EL (cell line): ENCODE measurements at places on chromosomes 11 and 22.

DNA sequence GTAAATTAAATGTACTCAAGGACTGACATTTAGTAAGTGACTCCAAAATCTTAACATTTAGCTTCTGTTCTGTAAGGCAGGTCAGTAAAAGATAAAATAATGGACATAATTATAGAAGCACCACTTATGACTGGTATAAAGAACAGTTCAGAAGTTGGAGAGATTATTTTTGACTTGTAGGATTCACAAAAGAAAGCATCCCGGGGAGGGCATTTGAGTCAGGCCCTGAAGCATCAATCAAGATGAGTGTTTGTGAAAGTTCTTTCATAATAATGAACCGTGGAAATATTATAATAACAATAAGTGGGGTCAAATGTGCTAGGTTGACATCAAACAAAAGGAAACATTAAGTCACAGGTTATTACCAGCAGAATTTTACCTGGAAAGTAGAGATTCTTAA is 201.9 kb downstream of the DDX10 start:
- no peak for DNase-seq

DNA sequence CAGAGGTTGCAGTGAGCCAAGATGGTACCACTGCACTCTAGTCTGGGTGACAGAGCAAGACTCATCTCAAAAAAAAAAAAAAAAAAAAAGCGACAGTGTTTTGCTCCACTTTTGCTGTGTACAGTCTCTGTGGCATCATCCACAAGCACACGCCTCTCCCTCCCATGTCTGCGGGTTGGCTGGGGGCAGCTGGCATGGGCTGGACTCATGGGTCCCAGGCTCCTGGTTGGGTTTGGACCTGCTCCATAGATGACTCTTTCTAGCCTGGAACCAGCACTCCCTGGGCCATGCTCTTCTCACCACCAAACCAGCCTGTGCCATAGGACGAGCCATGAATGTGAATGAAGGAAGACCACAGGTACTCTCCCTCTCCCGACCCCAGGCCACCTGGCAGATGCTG is 7.9 kb upstream of the WNT11 start:
- no peak for DNase-seq

DNA sequence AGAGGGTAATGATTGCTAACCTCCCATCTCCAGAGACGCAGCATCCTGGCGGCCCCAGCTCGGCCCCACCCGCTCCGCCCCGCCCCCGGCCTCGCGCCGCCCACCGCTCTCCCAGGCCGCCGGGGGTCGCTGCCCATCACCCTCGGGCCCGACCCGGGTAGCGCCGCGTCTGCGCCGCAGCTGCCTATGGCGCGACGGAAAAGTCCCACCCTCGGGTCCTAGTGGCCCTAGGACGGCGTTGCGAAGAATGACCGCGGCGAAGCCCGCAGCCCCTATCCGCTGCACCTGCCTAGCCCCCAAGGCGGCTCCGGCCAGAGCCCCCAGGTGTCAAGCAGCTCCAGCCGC is 457 bp downstream of the CPSF7 start:
- peak; percentile 72 for DNase-seq

GRCh38 chr22:47805394-47805935 is 1043.0 kb downstream of the TBC1D22A start:
- no peak for DNase-seq

GRCh38 chr11:115925568-115926090 is 421.4 kb upstream of the CADM1 start:
- no peak for DNase-seq
